ENCODE measurements at places on chromosomes 5 and 9.

GRCh38 chr9:114851306-114851705 is 45.5 kb upstream of the TNFSF15 start:
- no peak for DNase-seq

- peak; percentile 27 for DNase-seq
These were observed 132.4 kb upstream of the EPB41L4A start for GRCh38 chr5:112551419-112552032.

- DNase-seq: no peak
These were observed 212.1 kb upstream of the ADRA1B start for GRCh38 chr5:159704160-159704559.

- DNase-seq: no peak
These were observed 155.0 kb downstream of the MAN2A1 start for GRCh38 chr5:109844695-109845094.

DNA sequence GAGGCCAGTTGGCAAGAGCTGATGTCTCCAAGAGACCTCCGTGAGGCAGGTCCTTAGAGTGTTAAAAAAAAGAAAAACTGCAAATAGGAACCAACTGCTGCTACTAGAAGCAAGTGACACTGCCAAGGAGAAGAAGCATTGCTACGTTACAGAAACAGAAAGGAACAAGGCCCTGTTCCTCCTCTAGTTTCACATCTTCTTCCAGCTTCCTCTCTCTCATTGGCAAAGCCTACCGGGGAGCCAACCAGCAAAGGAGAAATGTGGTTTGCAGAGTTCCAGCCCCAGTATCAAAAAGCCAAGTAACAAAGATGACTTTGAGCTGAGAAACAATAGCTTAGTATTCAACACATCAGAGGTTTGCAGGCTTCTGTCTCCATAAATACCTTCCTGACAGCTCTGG is 145.9 kb downstream of the PRELID2 start:
- DNase-seq: no peak

DNA sequence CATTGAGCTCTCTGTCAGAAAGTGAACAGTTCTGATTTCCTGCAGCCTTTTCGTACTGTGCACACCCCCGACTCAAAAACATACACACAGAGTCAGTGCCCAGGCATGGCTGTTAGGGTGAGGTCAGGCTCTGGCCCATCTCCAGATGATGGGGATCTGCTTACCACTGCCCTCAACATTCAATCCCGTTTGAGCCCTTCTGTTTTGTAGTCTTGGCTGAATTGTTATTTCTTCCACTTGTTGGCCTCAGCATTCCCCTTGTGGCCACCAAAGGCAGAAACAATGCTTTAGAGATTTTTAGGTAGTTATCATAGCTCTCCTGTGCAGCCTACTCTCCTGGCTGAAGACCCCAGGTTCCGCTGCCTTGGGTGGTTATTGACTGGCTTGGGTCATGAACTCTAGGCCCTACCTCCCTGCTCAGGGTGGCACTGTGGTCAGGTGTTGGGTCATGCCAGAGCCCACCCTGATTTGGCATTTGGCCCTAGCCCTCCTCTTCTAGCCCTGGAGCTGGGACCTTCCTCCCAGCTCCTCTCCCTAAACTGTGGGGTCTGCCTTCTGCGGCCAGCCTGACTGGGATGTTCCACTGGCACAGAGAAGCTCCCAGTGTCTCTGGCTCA is 7.8 kb upstream of the MYOZ3 start:
- DNase-seq: no peak

DNA sequence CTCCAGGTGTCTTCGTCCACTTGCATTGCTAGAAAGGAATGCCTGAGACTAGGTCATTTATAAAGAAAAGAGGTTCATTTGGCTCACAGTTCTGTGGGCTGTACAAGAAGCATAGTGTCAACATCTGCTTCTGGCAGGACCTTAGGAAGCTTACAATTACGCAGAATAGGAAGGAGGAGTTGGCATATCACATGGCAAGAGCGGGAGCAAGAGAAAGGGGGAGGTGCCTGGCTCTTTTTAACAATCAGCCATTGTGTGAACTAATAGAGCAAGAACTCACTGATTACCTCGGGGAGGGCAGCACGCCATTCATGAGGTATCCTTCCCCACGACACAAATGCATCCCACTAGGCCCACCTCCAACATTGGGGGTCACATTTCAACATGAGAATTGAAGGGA is 134.4 kb upstream of the EFNA5 start:
- DNase-seq: no peak

GRCh38 chr5:74684900-74685851 is at the start of gene HEXB:
HEXB (plus strand) TSS chr5:74685233; CDS start chr5:74685261, 28 bp downstream.
- peak; percentile 77 for DNase-seq

DNA sequence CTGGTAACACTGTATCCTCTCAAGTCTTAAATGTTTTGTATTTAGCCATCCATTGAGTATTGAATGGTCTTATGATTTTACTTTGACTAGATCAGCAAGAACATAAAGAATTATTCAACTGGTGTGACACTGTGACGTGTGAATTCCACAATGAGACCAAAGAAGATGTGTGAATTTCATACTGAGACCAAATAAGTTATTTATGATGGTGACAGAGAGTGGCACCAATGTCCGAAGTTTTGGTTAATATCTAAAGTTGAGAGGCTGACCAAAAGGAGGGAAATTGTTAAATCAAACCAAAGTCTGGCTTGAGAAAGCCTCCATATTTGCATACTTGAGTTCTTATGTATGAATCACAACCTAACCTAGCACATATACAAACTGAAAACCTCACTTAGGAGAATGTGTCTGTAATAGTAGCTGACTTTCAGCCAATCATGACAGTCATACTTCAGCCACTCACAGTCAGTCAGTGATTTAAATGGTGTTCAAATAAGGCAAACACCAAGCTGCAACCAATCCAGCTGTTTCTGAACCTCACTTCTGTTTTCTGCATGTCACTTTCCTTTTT is 31.5 kb upstream of the FAM170A start:
- no peak for DNase-seq

GRCh38 chr5:68698025-68698940 is 395.5 kb upstream of the SLC30A5 start:
- no peak for DNase-seq

- no peak for DNase-seq
These were observed 82.7 kb downstream of the RFK start for GRCh38 chr9:76311537-76311936.

DNA sequence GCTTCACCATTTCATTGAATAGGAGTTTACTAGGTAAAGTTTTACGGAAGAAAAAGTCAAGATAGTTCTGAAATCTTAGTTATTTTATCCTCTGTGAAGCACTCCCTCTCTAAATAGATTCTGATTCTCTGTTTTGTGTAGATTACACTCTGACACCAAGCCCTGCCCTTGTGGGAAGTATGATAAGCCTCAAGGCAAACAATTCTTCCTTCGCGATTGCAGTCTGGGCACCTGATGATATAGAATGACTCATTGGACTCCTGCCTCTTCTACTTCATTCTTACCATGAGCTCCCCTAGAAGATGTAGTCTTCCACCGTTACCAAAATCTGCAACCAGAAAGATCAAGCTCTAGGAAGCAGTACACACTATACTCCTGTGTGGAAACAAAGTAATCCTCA is 626.9 kb upstream of the PTGER4 start:
- DNase-seq: no peak

DNA sequence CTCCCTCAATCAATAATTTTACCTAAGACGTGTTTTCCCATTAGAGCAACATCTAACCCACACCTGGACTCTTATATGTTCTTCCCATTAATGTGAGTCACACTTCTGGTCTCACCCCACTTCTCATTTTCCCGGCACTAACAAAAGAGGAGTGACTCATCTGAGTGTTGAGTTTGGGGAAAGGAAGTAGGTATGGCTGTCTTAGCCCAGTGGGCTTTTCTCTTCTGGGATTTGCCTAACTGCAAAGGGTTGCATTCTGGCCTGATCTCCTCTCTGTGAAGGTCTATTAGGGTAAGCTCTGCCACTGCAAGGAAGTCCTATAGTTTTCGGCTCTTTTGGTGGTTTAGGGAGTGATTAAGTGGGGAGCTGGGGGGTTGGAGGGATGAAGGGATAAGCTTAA is 195.6 kb downstream of the KIAA0825 start:
- DNase-seq: no peak

DNA sequence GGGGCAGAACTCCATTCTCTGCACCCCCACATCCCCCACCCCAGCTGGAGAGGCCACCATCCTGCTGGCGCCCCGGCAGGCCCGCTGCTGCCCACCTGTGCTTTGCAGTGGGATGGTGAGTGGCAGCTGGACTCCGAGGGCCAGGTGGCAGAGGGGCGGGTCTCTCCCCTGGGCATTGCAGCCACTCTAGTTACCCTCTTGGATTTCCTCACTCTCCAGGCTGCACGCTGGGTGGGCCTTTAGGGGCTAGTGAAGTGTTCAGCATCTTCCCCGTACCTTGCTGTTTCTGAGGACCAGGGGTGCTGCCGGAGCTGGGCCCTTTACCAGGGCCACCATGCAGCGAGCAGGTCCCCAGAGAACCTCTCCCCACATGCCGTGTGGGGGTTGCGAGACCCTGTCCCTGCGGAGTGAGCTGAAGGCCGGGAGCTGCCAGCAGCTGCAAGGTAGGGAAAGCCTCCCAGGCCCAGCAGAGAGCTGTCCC is 88.4 kb upstream of the SH3PXD2B start:
- DNase-seq: no peak

DNA sequence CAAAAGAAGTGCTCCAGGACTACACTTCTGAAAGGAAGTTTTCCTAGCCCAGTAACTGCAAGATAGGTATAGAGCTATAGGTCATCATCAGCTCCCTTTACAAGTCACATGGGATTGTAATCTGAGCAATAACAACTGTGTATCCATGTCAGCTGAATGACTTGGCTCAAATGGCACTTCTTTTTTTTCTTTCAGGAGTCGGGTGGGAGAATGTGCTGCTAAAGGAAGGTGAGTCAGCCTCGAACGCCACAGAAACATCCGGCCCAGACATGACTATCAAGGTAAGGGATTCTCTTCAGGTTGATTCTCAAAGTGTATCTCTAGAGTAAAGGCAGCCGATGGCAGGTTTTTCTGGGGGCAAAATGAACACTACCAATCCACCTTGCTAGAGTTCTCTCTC is 192.2 kb downstream of the C9orf152 start:
- peak; percentile 62 for DNase-seq

GRCh38 chr5:36683821-36684434 is 77.5 kb downstream of the SLC1A3 start:
- DNase-seq: no peak

DNA sequence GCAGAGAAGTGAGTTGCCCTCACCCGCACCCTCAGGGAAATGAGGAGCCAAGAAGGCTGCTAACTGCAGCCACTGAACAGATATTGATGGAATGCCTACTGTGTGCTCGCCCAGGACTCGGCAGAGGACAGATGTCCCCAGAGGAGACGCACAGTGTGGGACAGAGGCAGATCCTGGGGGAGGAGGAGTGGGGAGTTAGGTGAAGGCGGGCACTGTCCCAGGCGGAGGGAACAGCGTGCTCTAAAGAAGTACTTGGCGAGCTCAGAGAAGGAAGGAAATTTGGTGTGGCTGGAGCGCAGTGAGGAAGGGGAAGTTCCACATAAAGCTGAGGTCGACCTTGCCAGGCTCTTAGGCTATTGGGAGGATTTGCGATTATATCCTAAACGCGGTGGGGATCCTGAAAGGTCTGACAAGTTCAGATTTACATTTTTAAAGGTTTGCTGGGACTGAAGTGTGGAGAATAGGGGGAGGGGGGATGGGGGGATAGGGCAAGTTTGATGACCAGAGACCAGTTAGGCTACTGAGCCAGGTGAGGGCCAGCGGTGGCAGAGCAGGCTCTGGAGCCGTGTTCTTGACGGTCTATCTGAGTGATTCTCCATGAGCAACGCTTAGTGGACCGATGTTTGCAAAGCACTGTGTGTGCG is 23.6 kb upstream of the CERCAM start:
- no peak for DNase-seq

- DNase-seq: peak; percentile 34
These were observed 34.7 kb downstream of the DIRAS2 start for GRCh38 chr9:90607701-90608516.

GRCh38 chr5:41716382-41716781 is 153.8 kb downstream of the OXCT1 start:
- no peak for DNase-seq

DNA sequence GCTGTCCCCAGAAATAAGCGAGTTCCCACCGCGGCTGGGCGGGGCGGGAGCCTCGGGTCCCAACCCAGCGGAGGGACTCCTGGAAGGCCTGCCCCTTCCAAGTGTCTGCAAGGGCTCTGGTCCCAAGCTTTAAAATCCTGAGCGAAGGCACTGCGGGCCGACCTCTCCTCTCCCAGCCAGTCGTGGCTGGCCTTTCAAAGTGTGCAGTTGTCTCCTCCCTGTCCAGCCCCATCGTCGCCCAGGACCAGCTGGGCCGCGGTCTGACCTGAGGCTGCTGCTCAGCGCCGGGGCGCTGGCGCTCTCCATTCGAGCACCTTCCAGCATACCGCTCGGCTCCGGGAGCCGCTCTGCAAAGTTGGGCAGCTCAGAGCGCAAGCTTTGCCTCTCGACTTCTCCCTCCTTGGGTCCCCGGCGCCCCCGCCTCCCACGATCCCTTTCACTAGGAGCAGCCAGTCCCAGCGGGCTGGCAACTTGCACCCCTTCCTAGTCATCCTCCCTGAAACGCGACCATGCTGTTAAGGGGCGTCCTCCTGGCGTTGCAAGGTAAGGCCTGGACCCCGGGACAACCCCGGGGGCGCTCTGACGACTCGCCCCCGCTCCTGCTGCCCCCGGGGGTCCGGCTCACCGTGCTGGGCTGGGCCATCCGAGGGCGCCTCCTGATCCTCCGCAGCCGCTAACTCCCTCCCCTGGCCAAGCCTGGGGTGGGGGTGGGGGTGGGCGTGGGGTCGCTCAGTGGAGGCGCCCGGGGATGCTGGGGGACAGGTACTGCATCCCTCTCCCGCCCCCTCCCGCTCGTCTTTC is at the start of gene MAMDC2:
Gene MAMDC2 (plus strand): TSS at position 160 of the 801 bp plus-strand sequence. CDS start 350 bp downstream, at position 510.
- DNase-seq: no peak

GRCh38 chr9:19154135-19154612 is 26.9 kb upstream of the PLIN2 start:
- peak; percentile 34 for DNase-seq

DNA sequence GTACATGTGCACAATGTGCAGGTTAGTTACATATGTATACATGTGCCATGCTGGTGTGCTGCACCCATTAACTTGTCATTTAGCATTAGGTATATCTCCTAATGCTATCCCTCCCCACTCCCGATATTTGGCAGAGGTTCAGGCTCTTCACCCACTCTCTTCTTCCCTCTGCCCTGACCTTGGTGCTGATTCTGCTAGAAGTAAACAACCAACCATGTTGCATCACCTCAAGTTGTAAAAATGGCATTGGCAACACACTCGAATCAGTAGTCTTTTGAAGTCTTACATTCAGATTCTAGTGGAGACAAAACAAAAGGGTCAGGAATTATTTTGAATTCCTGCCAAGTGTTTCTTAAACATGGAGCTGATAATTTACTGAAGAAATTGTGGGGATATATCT is 40.0 kb downstream of the PRR16 start:
- no peak for DNase-seq

- peak; percentile 66 for DNase-seq
These were observed 12.7 kb downstream of the ABLIM3 start for GRCh38 chr5:149153751-149154610.

- peak; percentile 46 for DNase-seq
These were observed 1.4 kb downstream of the NR6A1 start for GRCh38 chr9:124769549-124770358.

- DNase-seq: no peak
These were observed 119.4 kb upstream of the MVB12B start for GRCh38 chr9:126207256-126207655.

- DNase-seq: peak; percentile 13
These were observed 53.7 kb upstream of the BOD1 start for GRCh38 chr5:173670130-173670651.

All from Caki2 (cell line).